ENCODE measurements at places on chromosomes 2 and 18. TPM values are rescaled to one million over a fixed set of nuclear protein-coding genes. Genes with fewer than 3 reads are reported as not detected.

The ARHGAP15 gene
- 0.13 TPM for total RNA-seq

The LOXHD1 gene
- total RNA-seq = not detected

The DSG4 gene
- total RNA-seq = not detected

DNA sequence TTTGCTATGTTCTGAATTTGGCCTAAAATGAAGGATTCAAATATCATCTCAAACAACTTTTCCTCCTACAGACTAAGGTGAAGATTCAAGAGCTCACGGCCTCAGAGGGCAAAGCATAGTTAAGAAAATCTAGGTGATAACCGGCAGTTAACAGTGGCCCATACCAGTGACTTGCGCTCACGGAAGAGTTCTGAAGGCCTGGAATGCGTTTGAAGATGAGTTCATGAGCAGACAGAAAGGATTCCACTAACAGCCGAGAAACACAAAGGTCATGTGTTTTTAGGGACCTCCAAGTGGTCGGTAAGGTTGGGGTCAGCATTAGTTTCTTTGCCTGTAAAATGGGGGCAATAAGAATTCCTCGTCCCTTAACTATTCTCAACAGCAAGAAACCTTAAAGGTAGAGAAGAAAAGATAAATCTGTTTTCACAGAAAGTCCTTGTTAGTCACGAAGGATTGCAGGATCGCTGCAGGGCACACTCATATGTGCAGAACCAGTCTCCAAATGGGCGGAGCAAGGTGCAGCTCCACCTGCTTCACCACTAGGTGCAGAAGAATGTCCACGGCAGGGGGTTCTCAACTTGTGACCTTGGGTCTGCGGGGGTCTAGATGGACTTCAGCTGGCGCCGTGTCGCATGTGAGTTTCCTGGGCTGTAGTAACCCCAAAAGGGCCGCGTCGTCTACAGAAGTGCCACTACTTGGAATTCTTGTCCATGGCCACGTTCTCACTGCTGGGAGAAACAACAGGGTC, 708 bp upstream of the RPIA start:
- no peak for DNase-seq

The CCDC148 gene
- total RNA-seq = 0.39 TPM

DNA sequence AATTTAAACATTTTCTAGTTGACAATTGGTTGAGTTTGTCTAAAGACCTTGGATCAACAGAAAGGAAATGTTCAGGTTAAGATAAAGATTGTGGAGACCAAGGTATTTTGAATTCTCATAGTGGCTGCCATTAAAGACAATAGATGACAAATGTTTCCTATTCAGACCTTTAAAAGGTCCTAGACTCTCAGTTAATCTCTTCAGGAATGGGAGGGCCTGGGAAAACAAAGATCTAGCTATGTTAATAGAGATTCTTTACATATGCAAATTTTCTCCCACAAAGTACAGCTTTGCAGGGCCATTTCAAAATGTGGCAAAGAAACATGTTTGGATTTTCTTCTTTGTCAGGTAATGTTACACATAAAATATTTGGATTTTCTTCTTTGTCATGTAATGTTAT, 403.9 kb downstream of the SPAG16 start:
- no peak for DNase-seq

GRCh38 chr2:148861367-148861766, 13.7 kb upstream of the KIF5C start:
- DNase-seq = peak; percentile 7

DNA sequence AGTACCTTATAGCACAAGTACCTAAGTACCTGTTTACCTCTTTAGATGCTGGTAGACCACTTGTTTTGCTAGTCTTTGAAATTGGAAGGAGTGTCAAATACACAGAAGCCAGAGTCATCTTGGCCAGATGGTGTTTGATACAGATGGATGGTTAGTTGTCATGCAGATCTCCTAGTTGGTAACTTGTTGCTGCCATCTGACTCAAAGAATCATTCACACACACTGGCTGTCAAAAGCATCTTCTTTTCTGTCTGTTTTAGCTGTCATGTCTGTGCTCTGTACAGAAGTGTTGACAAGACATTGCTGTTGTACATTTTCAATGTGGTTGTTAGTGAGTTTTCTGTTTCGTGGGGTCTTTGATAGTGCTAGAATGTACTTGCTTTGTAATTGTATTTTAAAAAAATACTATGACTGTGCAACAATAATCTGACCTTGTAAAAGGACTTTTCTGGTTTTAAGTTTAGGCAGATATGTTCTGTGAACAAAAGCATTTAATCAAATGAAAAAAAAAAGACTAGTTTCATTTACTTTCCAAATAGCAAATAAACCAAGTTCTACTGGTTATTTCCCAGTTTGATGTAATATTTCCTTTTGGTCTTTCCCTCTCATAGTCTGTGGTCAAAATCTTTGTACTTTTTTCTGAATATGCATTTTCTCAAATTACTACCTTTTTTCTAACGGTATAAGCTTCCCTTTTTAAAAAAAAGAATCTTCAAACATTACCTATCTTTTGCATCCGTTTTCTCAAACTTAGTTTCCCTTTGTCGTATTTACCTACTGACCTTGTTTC, 39.9 kb downstream of the TANK start:
- no peak for DNase-seq

DNA sequence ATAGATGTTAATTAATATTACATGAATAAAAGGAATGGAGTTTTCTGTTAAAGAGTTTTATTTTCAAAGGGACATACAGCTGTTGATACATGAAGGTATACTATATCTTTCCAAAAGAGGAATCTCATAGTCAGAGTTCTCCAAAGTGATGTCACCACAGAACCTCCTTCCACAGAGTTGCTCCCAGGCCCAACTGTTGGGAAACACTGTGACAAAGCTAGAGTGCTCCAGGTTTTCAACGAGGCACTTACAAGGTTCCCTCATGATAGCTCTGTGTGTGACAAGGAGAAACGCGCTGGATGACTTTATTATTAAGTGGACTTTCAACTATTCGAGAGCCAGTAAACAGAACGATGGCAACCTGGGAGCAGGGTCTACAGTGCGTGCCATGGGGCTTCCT, 33.5 kb downstream of the PTPN18 start:
- no peak for DNase-seq

GRCh38 chr2:221018262-221018661, 553.8 kb downstream of the EPHA4 start:
- no peak for DNase-seq

The TUBA3D gene
- 2.9 TPM for total RNA-seq

DNA sequence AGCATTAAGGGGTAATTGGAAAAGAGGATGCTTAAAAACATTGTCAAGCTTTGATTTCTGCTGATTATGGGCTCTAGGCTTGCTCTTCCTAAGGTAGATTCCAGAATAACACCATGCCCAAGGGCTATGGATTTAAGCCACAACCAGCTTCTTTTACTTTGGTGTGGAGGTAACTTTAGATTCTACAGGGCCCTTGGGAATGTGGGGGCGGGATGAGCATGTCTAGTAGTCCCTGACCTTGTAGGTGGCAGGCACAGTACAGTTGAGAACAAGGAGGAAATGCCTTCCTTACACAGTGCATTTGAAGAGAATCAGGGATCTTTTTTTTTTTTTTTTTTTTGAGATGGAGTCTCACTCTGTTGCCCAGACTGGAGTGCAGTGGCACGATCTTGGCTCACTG, 364.2 kb downstream of the NYAP2 start:
- no peak for DNase-seq

- no peak for DNase-seq
Observed at GRCh38 chr2:45713591-45713990, 62.1 kb downstream of the PRKCE start.

The PAX8 gene
- total RNA-seq = 5.9 TPM

The RAMP1 gene
- total RNA-seq = not detected

The DSG3 gene
- total RNA-seq = not detected

DNA sequence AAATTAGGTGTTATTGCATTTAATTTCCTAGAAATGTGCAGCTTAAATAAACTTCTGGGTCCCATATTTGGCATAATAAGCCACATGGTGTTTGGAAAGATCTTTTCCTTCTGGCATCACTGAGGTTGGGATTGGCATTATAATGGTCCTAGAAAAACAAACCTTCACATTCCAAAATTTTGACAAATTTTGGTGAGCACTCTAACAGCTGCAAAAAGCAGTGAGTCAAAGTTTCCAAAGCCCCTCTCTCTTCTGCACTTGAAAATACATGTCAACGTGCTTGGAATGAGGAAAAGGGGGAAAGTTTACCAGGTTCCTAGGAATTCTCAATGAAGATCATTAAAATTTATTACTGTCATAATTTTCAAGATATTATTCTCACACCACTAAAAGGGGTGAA, 77.8 kb upstream of the STK17B start:
- no peak for DNase-seq

DNA sequence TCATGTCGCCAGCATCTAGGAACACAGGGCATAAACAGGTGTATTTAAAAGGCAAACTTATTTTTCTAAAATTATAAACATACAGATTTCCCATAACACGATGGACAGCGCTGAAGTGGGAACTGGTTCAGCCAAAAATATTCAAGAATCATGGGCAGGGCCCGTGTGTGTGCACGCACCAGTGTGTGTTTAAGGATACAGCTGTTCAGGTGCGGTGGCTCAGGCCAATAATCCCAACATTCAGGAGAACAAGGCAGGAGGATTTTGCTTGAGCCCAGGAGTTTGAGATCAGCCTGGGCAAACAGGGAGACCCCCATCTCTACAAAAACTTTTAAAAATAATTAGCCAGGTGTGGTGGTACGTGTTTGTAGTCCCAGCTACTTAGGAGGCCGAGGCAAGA, 288.6 kb upstream of the HDAC4 start:
- no peak for DNase-seq

GRCh38 chr2:6937157-6937556, 19.9 kb downstream of the RNF144A start:
- no peak for DNase-seq

The POTEI gene
- 0.33 TPM for total RNA-seq
